Substantia nigra (tissue), 51 donors: ENCODE measurements at places on chromosomes 3 and 15.

DNA sequence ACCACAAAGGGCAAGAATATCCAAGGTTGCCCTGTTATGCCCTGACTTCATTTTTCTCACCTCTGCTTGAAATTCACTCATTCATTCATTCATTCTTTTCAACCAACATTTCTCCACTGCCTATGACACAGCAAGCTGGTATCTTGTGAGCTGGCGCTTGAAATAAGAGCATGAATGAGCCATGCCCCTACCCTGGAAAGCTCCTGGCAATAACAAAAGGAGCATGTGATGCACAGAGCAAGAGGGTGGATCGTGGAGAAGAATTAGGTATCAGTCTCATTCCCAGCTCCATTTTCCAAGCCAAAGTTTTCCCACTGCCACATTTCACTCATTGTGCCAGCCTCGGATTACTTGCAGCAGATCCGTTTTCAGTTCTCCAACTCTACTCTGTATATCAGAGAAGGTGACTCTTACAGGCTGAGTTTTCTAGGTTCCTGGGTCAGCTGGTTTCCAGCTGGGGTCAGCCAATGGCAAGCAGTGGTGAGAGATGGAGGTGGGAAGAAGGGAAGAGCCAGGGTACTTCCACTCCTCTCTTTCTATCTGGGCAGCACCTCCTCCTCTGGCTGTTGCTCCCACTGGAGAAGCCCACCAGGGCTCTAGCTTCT lies 144.8 kb downstream of the SUCLG2 start:
- no peak for DNase-seq

DNA sequence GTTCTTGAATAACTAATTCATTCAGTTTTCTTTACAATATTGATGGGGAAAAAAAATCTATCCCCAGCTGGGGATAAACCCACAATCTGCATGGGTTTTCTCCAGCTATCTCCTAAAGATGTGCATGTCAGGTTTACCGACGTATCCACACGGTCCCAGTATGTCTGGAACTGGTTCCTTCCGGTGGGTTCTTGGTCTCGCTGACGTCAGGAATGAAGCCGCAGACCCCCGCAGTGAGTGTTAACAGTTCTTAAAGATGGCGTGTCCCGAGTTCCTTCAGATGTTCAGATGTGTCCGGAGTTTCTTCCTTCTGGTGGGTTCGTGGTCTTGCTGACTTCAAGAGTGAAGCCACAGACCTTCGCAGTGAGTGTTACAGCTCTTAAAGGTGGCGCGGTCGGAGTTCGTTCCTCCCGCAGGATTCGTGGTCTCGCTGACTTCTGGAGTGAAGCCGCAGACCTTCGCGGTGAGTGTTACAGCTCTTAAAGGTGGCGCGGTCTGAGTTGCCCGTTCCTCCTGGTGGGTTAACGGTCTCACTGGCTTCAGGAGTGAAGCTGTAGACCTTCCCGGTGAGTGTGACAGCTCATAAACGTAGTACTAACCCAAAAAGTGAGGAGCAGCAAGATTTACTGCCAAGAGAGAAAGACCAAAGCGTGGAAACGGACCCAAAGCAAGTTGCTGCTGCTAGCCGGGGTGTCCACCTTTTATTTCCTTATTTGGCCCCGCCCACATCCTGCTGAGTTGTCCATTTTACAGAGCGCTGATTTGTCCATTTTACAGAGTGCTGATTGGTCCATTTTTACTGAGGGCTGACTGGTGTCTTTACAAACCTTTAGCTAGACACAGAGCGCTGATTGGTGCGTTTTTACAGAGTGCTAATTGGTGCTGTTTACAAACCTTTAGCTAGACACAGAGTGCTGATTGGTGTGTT lies 195.1 kb upstream of the NR2F2 start:
- no peak for DNase-seq

DNA sequence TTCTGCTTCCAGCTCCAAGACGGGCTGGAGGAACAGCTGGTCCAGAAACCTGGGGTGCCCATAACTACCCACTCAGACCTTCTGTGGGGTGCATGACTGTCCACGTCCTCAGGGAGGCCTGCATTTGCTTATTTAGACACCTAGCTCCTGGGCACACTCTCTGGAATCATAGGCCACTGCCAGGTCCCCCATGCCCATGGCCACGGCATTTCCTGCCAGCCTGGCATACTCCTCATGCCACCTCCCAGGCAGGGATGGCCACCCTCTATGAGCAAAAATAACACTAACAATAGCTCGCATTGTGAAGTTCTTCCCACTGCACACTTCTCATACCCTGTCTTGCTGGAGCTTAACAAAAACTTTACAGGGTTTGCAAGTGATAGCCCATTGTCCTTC lies 166.9 kb upstream of the TPM1 start:
- DNase-seq: no peak

- DNase-seq: no peak
These were observed 28.2 kb downstream of the MYEF2 start for GRCh38 chr15:48149858-48150257.

DNA sequence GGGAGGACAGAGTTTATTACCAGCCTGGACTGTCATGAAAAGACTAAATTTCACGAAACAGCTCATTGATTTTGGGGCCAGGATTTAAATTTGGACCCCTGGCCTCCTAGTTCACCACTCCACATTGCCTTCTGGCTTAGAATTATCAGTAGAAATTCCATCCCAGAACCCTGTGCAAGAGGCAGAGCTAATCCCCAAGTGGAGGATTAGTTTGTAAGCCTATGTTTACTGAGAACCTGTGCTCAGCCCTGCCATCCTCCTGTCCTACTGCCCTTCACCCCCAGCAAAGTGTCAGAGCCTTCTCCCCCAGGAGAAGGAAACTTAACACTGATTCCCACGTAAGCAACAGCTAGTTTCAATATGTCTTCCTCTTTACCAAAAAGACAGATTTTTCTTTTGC lies 99.4 kb downstream of the SST start:
- no peak for DNase-seq

DNA sequence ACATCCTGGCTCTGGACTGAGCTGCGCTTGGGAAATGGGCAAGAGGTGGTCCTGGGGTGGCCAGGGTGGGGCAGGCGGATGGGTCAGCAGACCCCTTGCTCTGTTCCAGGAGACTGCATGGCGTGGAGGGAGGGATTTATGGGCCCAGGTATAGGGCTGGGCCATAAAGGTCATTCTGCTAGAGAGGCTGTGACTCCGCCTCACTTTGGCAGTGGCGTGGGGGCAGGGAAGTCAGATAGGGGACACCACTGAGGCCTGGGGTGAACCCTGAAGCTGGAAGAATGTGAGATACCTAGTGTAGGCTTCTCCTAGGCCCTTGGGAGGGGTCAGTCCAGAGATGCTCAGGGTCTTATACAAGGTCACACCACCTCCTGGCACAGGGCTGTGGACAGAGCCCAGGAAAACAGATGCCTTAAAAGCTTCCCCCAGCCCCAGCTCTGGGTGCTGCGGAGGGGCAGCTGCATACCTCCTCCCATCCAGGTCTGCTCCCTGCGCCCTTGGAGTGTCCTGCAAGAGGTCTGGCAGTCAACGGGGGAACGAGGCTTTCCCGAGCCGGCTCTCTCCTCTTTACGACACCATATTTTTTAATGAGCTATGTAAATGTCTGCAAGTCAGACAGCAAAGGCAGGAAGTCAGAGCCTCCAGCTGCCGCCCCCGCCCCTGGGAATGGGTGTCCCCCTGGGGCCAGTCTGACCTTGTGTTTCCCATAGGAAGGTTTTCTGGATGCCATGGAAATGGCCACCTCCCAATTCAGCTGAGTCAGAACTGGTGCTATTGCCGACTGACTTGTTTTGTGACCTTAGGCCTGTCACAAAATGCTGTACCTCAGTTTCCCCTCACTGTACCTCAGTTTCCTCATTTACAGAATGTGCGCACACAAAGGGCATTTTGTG lies 26.3 kb downstream of the LINGO1 start:
- no peak for DNase-seq
